ENCODE measurements at places on chromosomes 4 and X.
A peak's percentile ranks its signal among the peaks of the same experiment; 100 is the strongest.

DNA sequence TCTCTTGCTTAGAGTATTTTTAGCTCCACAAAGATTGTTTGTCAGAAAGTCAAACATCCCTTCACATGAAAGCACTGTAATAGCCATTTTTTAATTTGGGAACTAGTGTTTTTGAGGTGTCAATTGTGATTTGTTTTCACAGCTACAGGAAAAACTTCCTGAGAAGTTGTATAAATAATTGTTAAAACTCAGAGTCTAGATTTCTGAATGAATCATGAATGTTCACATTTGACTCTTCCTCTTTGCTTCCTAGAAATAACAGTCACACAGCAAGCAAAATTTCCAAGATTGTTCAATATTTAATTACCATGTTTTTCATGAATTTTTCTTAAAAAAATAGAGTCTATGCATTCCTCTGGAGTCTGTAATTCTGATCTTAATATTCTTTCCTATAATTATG is 156.9 kb upstream of the SLC7A11 start:
- no peak for DNase-seq

DNA sequence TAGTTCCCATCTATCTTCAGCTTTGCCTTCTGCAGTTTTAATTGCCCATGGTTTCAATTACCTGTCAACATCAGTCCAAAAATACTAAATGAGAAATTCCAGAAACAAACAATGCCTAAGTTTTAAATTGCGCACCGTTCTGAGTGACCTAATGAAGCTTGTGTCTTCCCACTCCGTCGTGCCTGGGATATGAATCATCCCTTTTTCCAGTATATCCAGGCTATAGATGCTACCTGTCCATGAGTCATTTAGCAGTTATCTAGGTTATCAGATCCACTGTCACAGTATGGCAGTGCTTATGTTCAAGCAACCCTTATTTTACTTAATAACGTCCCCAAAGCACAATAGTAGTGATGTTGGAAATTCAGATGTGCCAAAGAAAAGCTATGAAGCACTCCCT is 363.6 kb upstream of the FAM241A start:
- no peak for DNase-seq

DNA sequence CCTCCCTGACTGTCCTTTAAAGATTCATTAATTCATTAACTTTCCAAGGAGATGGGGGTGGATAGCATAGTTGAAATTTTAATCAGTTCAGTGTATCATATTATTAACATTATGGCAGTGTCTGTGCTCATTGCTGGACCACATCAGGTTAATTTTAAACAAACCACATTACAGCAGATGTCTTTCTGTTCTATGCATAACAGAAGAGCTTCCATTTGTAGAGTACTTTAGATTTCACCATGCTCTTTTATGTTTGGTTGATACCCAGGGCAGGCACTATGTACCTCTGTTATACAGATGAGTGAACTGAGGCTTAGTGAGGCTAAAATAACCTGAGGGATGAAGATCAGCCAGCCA is 41.1 kb downstream of the AFF2 start:
- no peak for DNase-seq

GRCh38 chrX:154354013-154354412 is 20.4 kb downstream of the FLNA start:
- no peak for DNase-seq

DNA sequence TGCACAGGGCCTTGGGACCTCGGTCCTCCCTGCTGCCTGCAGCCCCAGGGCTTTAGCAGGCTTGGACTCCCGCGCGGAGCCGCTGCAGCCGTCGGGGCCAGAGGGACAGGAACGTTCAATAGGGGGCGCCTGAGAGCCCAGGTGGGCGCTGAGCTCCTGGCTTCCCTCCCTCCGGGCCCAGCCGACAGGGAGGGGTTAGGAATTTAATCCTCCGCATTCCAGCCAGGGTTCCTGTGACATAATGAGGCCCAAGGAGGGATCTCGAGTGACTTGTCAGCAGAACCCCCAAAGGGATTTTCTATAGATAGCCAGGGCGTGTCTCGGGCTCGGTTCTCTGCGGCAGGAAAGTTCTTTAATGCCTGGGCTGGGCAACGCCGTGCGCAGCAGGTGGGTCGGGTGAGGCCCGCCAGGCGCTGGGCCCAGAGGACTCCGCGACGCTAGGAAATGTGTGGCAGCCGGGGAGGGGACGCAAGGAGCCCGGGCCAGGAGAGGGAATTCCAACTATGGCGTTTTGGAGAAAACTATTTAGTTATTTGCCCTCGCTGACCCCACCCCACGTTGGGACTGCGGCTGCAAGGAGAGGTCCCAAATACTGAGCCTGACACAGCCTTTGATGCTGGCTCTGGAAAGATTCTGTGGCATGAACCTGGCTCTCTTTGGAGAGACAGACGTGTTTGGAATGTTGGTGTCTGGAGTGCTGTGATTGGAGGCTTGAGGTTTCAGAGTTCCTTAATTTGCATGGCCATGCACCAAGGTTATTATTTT is 285.2 kb upstream of the GATB start:
- DNase-seq, result no peak

DNA sequence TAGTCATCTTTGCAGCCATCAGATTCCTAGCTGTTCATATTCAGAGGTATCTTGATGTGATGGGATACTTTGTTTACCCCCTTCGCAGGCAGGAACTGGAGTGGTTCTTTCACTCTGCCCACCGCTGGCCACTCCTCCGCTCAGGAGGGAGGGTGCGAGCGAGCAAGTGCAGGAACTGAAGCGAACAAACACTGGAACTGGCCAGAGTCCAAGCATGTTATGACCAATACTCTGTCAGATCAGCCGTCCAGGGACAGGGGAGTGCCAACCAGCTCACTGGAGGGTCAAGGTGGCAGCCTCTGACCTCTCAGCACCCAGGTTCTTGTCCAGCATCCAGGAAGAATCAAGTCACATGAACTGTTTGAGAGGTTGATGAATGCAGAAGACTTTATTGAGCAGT is 18.0 kb upstream of the MANBA start:
- no peak for DNase-seq

DNA sequence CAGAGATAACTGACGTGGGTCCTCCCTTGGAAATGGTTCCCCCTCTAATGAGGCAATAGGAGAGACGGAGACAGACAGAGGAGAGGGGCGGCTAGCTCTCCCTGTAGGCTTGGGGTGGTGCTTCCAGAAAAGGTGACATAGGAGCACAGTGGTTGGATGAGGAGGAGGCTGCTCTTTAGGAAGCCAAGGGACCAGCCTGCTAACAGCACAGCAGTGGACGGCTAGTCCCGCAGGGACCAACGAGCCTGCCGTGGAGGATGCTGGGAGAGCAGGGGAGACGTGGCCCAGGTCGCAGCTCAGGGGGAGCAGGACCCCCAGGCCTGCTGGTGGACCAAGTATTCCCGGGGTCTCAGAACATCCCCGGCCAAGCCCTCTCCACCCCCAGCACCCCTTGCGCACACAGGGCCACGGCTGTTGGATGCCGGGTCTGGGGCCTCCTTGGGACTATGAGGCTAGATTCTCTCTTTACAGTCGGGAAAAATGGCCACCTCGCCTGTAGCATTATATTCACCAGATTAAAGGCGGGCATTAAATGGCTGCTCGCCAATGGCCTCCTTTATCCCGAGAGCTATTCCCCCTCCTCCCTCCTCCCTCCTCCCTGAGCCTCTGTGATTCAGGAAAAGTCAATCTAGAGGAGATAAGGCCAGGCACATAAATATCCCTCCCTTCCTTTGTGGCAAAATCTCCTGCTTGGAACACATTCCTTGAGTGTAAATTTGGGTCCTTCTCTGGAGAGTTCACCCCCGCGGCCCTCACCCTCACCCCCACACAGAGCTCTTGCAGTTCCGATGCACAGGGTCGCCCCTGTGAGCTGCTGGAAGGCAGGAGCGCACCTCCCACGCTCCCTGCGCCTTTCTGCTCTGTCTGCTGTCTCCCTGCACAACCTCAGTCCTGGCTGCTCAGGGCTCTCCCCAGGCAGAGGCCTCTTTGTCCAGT is 30.5 kb upstream of the NSG1 start:
- DNase-seq, result no peak

- no peak for DNase-seq
Measured at GRCh38 chr4:184824081-184824775, 1.5 kb downstream of the ACSL1 start.

DNA sequence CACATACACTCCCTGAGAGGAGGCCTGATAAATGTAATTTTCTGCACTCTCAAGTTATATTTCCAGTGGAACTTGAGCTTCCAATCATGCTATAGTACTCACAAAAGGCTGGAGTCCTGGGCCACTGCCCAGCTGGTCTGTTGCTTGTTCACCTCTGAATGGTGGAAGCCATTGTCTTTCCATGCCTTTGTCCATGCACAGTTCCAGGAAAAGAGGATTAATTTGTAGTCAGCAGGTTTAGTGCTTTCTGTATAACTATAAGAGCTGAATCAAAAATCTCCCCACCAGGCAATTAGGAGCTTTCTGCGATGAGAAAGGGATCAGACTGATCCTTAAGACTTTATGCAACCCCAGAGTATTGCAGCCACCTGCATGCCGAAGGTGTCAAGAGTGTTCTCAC is 195.4 kb upstream of the PGRMC2 start:
- DNase-seq, result no peak

- DNase-seq, result no peak
Measured at GRCh38 chr4:41632481-41633073, 94.6 kb downstream of the LIMCH1 start.

GRCh38 chrX:43581888-43582539 is 74.1 kb upstream of the MAOA start:
- no peak for DNase-seq

- DNase-seq, result no peak
Measured at GRCh38 chr4:180766045-180766444, 1477.2 kb upstream of the TENM3 start.

DNA sequence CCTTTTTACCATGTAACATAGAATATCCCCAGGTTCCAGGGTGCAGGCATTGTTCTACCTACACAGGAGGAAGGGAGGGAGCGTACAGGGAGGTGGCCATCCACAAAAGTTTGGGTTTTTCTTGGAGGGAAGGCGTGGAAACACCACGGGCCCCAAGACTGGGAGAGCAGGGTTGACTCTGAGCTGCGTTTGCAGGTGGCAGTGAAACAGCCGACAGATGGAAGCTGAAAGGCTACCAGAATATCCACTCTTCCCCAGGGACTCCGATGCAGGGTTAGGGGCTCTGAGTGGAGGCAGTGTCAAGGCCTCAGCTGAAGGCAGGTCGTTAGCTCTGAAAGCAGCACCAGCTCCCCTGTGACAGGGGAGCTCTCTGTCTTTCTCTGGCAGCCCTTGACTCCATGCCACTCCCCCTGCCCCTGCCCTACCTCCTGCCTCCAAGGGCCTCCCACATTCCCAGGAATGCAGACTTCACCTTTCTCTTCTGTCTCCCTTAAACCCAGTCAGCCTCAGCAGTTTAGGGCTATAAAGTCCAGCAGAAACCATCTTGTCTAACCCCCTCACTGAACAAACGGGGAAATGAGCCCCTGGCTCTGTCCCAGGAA is 14.0 kb upstream of the GLOD5 start:
- DNase-seq, result no peak

DNA sequence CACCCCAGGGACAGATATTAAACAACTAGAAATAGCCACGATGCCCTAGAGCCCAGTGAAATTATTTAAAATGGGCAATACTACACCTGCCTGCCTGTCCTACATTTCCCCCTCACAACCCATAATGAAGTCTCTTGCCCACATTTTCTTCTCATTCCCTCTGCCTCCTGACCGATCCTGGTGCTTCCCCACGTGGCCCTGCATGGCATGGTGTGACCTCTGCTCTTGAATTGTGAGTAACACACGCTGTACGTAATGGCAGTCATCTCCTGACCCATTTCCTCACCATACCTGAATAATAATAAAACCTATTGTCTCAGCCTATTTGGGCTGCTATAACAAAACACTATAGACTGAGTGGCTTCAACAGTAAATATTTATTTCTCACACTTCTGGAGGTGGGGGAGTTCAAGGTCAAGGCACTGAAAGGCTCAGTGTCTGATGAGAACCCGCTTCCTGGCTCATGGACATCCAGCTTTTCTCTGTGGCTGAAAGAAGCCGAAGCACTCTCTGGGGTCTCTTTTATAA is 77.0 kb upstream of the ENPP6 start:
- DNase-seq, result no peak

DNA sequence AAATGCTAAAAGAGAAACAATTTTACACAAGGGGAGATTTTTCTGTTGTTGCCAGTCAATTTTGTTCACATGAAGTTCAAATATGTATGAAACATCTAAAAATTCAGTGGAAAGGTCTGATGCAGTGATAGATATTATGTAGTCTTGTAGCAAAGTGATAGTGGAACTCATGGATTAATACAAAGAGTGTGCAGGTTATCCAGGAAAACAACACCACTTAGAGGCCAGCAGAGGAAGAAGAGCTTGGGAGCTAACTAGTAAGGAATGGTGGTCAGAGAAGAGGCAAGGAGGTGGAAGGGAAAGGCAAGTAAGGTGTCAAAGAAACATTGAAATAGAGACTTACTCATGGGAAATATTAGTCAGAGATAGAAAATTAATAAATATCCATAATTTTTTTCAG is 395.6 kb downstream of the MAPK10 start:
- DNase-seq, result no peak

GRCh38 chr4:16641971-16642370 is 256.5 kb downstream of the LDB2 start:
- no peak for DNase-seq

GRCh38 chr4:156132196-156132595 is 178.5 kb upstream of the CTSO start:
- DNase-seq, result no peak

- no peak for DNase-seq
Measured at GRCh38 chr4:165905405-165906027, 32.5 kb downstream of the TLL1 start.

- DNase-seq, result peak; percentile 55
Measured at GRCh38 chrX:9942086-9942485, 25.1 kb upstream of the CLDN34 start.

DNA sequence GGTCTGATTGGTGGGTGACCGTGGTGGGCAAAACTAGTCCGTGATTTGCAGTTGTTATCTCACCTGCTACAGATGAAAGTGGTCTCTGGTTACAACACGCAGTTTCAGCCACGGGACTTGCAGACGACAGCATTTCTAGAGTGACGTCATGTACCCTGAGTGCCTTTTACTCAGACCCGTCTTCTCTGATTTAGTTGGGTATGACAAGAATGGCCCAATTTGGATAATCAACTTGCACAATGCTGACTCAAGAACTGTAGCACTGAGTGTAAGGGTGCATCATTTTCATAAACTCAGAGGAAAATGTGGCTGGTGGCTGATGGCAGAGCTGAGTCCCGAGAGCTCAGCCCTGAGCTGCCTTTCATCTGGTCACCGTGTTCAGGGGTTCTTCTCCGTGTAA is 281.4 kb upstream of the FRG1 start:
- no peak for DNase-seq

GRCh38 chr4:171353535-171353934 is 459.7 kb upstream of the GALNTL6 start:
- DNase-seq, result no peak

GRCh38 chr4:182231496-182231895 is 11.7 kb upstream of the TENM3 start:
- DNase-seq, result no peak

Measured in activated CD8-positive, alpha-beta memory T cell treated with anti-CD3 and anti-CD28 coated beads for 48 hours (primary cell).